Endodermal cell (in vitro differentiated cells): ENCODE measurements at places on chromosomes 5 and 9. TPM values are rescaled to one million over a fixed set of nuclear protein-coding genes. Genes with fewer than 3 reads are reported as not detected.

The GFRA3 gene
- 0.13 and 0.41 TPM in 2 replicates for total RNA-seq

The S100Z gene
- 9.5 to 18.2 TPM (median 17.2 TPM) in 3 replicates for total RNA-seq

The ZNF658 gene
- 3.1 and 4.0 TPM in 2 replicates for total RNA-seq

The ADRA1B gene
- 0.43 and 0.68 TPM in 2 replicates for total RNA-seq

The FAM81B gene
- 0.76 TPM in 1 of 3 replicates, not detected in the others for total RNA-seq

The DNAJA1 gene
- 34.6 to 139 TPM (median 137 TPM) in 3 replicates for total RNA-seq

The OTP gene
- total RNA-seq = not detected in 3 replicates

The INSL6 gene
- total RNA-seq = not detected in 3 replicates

The FAM151B gene
- total RNA-seq = 0.77 and 1.5 TPM in 2 replicates

The SLC25A48 gene
- 2.5 to 4.2 TPM (median 4.2 TPM) in 3 replicates for total RNA-seq

- no peaks in the 10 kb centered on the region for H3K27me3 ChIP-seq
- H3K4me1 ChIP-seq = peaks cover 4% of the 10 kb centered on the region
- H3K36me3 ChIP-seq = no peaks in the 10 kb centered on the region
These were observed 14.8 kb upstream of the ZNF474 start for GRCh38 chr5:122114501-122114900.

GRCh38 chr5:136133922-136134379 lies 1.3 kb downstream of the SMAD5 start:
- H3K27me3 ChIP-seq = peaks cover 4% of the 10 kb centered on the region
- H3K36me3 ChIP-seq = no peaks in the 10 kb centered on the region
- peak overlapping the region; percentile 92 for H3K4me3 ChIP-seq

DNA sequence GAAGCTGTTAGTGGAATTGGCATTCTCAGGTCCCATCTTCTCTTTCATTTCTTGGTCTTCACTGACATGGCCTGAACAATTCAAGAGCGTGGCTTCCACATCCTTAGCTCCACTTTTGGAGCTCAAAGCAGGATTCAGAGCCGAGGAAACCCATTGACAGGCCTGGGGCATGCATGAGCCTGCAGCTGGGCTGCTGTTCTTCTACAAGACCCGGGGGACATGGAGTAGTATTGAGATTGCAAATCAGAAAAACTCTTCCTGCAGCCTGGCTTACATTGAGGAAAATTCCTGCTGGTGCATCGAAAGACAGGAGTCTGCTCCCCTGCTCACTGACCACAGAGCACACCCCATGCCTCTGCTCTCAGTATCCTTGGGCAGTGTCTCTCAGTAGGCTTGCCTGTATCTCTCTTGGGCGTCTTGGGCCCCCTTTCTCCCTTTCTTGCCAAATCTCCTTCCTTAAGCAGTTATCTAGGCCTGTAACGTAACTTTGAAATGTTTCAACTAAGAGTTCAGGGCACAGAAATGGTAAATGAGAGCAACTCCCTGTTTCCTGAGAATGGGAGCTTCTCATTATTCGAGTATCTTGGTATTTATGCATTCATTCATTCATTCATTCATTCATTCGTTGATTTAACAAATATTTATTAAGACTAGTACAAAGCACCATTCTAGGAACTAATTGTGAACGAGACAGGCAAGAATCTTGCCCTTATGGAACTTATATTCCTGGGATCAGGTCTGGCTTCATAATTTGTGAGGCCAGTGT lies 603.6 kb upstream of the CLINT1 start:
- no peak overlapping the region for H3K4me3 ChIP-seq
- no peaks in the 10 kb centered on the region for H3K36me3 ChIP-seq
- H3K4me1 ChIP-seq = no peaks in the 10 kb centered on the region
- no peak for DNase-seq
- H3K27ac ChIP-seq = no peak overlapping the region

DNA sequence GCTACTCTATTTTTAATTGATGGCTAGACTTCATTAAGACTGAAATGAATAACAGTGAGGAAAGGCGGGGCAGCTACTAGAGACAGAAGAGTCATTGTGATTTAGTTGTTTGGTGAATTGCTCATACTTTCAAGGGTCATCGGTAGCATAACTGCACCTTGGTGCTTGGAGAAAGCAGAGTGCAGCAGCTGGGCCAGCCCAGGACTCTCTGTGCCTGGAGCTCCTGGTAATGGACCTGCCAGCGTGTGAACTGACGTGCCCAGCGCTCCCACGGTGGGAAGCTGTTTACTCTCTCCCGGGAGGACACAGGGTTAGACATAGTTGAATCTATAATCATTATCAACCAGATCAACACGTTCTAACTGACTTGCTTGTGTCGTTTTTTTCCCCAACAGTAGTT lies 42.9 kb downstream of the LURAP1L start:
- no peaks in the 10 kb centered on the region for H3K27me3 ChIP-seq
- DNase-seq = peak; percentile 68
- H3K4me3 ChIP-seq = no peak overlapping the region
- no peak overlapping the region for H3K27ac ChIP-seq
- no peaks in the 10 kb centered on the region for H3K4me1 ChIP-seq

GRCh38 chr9:108363311-108363710 lies 492.5 kb downstream of the ACTL7B start:
- no peaks in the 10 kb centered on the region for H3K27me3 ChIP-seq
- no peak overlapping the region for H3K27ac ChIP-seq
- DNase-seq = no peak
- H3K4me1 ChIP-seq = no peaks in the 10 kb centered on the region
- H3K4me3 ChIP-seq = no peak overlapping the region

DNA sequence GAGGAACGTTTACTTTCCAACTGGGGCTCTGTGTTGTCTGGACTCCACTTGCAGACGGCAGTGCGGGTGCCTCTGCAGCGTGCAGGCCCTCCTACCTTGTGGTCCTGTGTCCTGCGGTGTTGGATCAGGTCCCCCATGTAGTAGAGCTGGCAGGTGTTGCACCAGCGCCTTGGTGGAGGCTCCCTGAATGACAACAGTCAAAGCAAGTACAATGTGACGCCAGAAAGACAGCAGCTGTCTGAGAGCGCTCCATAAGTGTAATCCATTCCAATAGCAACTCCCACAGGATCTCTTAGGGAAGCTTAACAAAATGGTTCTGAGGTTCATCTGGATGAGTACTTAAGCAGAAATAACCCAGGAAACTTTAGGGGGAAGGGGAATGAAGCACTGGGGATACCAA lies 9.9 kb downstream of the BBLN start:
- H3K4me1 ChIP-seq = no peaks in the 10 kb centered on the region
- no peak overlapping the region for H3K27ac ChIP-seq
- H3K4me3 ChIP-seq = no peak overlapping the region

- peaks cover 5% of the 10 kb centered on the region for H3K4me1 ChIP-seq
- no peak overlapping the region for H3K27ac ChIP-seq
- H3K36me3 ChIP-seq = no peaks in the 10 kb centered on the region
- no peak overlapping the region for H3K4me3 ChIP-seq
These were observed 18.7 kb upstream of the NEURL1B start for GRCh38 chr5:172622091-172623046.

GRCh38 chr9:130072515-130073235 lies 19.0 kb downstream of the GPR107 start:
- DNase-seq = no peak
- H3K4me3 ChIP-seq = peak overlapping the region; percentile 37
- peaks cover 4% of the 10 kb centered on the region for H3K4me1 ChIP-seq
- peaks cover 18% of the 10 kb centered on the region for H3K36me3 ChIP-seq

GRCh38 chr9:84750152-84750865 lies 80.8 kb downstream of the NTRK2 start:
- H3K27me3 ChIP-seq = no peaks in the 10 kb centered on the region
- no peaks in the 10 kb centered on the region for H3K36me3 ChIP-seq
- no peak for DNase-seq
- H3K4me1 ChIP-seq = no peaks in the 10 kb centered on the region
- no peak overlapping the region for H3K4me3 ChIP-seq
- no peak overlapping the region for H3K27ac ChIP-seq

GRCh38 chr5:133512896-133513295 lies 99.4 kb downstream of the FSTL4 start:
- H3K4me3 ChIP-seq = no peak overlapping the region
- no peaks in the 10 kb centered on the region for H3K36me3 ChIP-seq
- no peak overlapping the region for H3K27ac ChIP-seq

DNA sequence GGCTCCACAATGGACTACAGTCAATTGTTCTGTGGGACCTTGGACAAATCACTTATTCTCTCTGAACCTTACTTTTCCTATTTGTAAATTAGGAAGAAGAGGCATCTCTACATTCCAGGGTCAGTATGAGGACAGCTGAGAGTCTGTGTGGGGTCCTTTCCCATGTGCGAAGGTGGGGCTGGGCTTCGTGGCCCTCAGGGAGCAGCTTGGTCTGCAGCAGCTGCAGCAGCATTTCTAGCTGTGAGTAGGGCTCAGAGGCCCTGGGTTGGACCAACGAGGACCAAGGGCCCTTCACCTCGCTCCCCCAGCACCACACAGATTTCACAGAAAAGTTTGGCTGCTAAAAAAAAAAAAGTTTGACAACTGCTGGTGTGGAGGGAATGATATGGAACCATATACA lies 9.4 kb upstream of the DDX41 start:
- no peak overlapping the region for H3K4me3 ChIP-seq
- H3K27me3 ChIP-seq = no peaks in the 10 kb centered on the region
- no peak overlapping the region for H3K27ac ChIP-seq
- H3K4me1 ChIP-seq = no peaks in the 10 kb centered on the region
- DNase-seq = no peak

DNA sequence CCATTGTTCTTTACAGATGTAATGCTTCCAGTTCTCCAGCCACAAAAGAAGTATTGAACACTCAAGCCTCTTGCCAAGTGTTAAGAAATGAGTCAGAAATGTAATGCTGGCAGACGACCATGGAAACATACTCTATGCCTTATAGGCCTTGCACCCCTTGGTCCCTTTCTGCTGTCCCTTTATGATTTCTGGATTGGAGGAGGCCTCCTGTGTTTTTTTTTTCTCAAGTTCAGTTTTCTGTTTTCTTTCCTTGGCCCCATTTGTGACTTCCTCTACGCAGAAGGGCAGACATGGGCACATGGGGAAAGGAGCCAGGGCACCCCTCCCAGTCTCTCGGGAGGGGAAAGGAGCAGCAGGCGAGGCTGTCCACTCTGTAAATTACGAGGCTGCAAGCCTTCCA lies 53.4 kb downstream of the SNX18 start:
- H3K36me3 ChIP-seq = no peaks in the 10 kb centered on the region
- H3K4me1 ChIP-seq = no peaks in the 10 kb centered on the region
- H3K27ac ChIP-seq = no peak overlapping the region
- DNase-seq = no peak
- no peaks in the 10 kb centered on the region for H3K27me3 ChIP-seq

DNA sequence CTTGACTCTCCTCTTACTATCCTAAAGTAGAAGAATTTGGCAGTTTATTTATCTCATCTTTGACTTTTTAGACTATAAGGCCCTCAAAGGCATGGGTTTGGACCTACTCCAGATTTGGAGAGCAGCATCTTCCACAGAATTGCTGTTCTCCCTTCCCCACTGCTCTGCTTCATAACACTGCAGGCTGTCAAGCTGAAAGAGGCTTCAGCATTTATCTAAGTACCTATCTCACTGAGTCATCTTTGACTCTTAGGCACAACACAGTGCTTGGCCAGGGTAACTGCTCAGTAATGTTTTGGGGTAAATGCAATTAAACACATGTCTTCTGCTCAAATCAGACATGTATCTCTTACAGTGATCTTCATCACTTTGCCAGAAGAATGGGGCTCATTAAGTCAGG lies 60.6 kb downstream of the GRIN3A start:
- no peaks in the 10 kb centered on the region for H3K4me1 ChIP-seq
- no peak overlapping the region for H3K4me3 ChIP-seq
- H3K36me3 ChIP-seq = no peaks in the 10 kb centered on the region
- no peaks in the 10 kb centered on the region for H3K27me3 ChIP-seq

DNA sequence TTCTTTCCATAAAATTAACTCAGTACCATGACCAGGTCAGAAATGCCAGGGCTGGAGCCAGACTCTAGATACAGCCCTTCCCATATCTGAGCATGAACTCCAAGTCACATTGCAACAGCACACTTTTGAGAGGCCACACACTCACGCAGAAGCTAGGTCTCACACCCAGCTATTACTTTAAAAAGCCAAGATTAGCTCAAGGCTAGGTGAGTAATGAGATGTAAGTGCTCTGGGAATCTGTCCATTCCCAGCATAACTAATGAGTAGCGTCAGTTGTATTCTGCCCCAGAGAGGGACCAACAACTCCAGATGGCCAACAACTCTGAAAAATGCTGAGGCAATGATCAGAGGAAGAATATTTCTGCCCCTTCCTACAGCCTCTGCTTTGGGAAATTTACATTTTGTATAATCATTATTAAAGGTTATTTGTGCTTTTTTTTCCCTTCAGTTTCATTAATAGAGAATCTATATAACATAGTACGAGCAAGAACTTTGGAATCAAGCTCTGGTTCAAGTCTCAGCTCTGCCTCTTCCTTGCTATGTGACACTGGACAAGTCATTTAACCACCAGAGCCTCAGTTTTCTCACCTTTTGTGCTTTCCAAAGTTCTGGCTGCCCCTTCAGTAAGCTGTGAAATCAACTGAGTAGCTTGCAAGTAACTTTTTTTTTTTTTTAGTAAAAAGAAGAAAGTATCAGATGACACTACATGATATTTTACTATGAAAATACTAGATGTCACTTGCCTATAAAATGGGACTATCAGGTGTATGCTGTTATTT lies 118.3 kb downstream of the NR6A1 start:
- H3K27me3 ChIP-seq = no peaks in the 10 kb centered on the region
- no peaks in the 10 kb centered on the region for H3K36me3 ChIP-seq
- H3K4me1 ChIP-seq = no peaks in the 10 kb centered on the region
- no peak overlapping the region for H3K4me3 ChIP-seq
- H3K27ac ChIP-seq = no peak overlapping the region

GRCh38 chr9:13823026-13823425 lies 490.9 kb downstream of the NFIB start:
- no peaks in the 10 kb centered on the region for H3K36me3 ChIP-seq
- no peak for DNase-seq
- H3K4me1 ChIP-seq = no peaks in the 10 kb centered on the region
- no peak overlapping the region for H3K27ac ChIP-seq

- H3K27ac ChIP-seq = no peak overlapping the region
- no peak for DNase-seq
- no peak overlapping the region for H3K4me3 ChIP-seq
- H3K36me3 ChIP-seq = no peaks in the 10 kb centered on the region
- no peaks in the 10 kb centered on the region for H3K27me3 ChIP-seq
These were observed 51.7 kb downstream of the ARHGAP26 start for GRCh38 chr5:142821733-142822487.
